ENCODE measurements at places on chromosomes 4 and X. TPM values are rescaled to one million over a fixed set of nuclear protein-coding genes. Genes with fewer than 3 reads are reported as not detected.

DNA sequence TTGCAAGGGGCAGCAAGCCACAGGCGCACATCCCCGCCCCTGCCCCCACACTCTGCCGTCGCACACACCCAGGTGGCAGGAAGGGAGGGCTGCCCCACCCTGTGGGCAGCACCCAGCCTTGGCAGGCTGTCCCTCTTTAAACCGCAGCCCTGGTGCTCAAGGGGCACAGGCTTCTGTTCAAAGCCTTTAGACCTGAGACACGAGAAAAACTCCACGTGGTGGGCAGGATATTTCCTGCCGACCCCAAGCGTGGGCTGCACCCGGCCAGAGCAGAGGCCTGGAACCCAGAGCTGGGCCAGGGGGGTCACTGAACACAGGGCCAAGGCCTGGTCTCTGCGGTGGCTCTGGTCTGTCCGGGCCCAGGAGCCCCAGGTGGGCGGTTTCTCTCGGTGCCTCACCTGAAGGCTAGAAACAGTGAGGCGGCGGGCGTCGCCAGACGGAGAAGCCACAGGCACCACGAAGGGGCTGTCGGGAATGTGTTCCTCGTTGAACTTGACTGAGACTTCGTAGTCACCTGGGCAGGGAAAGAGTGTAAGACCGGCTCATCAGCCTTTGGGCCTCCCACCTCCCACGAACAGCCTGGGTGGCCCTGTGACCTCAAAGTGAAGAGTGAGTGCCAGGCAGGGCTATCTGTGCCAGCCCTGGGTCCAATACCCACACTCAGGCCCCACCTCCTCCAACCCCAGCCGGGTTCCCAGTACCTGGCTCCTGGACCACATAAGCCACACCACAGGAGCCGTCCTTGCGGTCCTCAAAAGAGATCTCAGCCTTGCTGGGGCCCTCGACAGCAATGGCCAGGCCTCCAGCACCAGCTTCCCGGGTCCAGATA is 23.0 kb downstream of the FLNA start:
- DNase-seq = no peak

DNA sequence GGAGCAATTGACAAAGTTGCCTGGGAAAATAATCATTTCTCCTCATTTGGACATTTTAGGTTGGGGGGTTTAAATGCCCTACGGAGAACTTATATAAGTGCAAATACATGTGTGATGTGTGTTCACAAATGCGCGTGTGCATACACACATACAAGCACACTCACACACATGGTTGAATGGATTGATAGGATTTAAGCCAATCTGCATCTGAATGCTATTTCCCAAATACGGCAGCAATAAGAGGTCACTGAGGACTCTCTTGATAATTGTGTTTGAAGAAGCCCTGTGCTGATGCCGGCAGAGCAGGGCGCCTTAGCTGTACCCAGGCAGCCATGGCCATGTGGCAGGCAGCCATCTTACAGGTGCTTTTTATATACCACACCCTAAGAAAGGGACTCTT is 165.3 kb upstream of the LEF1 start:
- DNase-seq = no peak

DNA sequence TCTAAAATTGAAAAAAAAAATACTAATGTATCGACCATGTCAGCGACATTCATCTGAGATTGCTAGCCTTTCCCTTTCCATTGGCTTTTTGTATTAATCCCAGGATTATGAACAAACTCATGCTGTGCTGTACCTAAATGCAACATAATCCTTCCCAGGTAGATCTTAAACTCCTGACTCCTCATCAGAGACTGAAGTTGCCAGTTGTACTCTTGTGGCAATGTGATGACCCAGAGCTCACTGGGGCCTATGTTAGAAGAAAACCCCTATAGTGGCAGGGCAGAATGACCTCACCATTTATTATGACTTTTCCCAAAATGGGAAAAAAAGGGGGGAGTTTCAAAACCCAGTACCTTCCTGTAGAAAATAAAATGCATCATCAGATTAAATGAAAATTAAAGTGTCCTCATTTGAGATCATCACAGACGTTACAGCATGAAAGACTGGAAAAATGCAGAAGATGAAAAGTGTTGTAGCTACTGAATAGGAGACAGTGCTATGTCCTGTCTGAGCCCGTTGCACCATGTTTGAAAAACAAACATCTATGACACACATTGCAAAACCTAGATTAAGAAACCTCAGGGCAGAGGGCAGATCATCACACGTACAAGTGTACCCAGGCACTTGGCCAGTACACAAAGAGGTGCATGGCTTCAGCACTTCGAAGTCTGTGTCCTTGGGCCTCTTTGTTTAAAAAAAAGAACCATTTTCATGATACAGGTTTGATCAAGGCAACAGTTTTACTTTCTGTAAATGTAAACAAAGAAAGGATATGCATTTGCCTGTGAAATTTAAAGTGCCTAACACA is 6.8 kb upstream of the ACSL4 start:
- peak; percentile 38 for DNase-seq

- DNase-seq = no peak
These were observed 283.6 kb downstream of the FRMPD4 start for GRCh38 chrX:12421918-12422317.

DNA sequence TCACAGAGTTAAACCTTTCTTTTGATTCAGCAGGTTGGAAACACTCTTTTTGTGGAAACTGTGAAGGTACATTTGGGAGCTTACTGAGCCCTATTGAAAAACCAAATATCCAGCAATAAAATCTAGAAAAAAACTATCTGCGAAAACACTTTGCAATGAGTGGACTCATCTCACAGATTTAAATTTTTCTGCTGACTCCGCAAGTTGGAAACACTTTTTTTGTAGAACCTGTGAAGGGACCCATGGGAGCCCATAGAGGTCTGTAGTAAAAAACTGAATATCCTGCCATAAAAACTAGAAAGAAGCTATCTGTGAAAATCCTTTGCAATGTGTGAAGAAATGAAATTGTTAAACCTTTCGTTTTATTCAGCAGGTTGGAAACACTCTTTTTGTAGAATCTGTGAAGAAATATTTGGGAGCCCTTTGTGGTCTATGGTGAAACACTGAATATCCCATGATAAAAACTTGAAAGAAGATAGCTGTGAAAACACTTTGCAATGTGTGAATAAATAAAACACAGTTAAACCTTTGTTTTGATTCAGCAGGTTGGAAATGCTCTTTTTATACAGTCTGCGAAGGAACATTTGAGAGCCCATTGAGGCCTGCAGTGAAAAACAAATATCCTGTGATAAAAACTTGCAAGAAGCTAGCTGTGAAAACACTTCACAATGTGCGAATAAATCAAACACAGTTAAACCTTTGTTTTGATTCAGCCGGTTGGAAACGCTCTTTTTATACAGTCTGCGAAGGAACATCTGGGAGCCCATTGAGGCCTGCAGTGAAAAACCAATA is 22.3 kb upstream of the DCUN1D4 start:
- no peak for DNase-seq

GRCh38 chrX:137413190-137413589 is 152.7 kb upstream of the ZIC3 start:
- DNase-seq = no peak

GRCh38 chr4:52984462-52984881 is 122.4 kb downstream of the RASL11B start:
- no peak for DNase-seq

DNA sequence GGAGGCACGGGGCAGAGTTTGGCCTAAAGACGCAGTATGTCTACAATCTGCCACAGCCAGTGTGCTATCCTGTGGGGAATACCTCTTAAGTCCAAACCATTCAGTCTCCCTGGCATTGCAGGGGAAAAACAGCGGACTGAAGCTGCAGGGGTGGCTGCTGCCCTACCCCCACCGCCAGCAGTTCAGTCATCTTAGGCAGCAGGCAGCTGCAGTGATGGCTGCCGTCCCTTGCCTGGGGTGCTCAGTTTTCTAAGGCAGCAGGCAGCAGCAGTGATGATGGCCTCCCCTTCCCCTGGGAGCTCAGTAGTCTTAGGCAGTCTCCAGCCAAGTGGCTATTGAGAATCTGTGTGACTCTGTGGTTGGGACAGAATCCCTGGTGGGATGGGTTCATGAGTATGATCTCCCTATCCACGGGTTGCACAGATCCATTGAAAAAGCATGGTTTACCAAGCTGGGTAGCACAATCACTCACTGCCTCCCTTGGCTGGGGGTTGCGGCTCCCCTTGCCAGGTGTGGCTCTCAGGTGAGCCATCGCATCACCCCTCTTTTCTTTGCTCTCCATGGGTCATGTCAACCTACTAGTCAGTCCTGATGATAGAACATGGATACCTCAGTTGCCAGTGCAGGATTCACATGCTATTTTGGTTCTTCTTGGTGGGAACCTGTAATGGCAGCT is 48.9 kb upstream of the GRID2 start:
- DNase-seq = no peak

DNA sequence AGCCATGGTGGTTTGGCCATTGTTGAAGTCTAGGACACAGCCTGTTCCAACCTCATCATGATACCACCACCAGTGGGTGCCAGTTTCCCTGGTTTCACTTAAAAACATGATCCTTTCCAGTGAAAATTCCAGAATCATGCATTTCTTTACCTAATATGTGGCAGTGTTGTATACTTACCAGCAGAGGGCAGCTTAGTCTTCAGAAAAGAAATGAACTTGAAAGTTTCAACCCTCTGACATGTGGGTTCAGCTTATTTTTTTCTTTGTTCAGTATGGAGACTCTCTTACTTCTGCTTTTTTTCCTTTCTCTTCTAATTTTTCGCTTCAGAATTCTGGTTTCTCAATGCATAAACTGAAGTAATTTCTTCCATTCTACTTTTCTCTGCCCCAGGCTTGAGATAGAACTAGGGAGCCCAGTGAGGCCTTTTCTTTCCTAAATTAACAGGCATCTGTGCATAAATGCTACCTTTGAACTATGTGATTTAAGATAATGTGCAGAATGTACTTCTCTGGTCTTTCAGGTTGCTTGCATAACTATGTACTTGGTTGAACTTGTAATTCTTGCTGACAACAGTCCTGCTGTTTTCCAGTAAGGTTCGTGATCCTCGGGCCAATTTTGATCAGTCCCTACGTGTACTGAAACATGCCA is 10.7 kb downstream of the LIAS start:
- DNase-seq = peak; percentile 49

DNA sequence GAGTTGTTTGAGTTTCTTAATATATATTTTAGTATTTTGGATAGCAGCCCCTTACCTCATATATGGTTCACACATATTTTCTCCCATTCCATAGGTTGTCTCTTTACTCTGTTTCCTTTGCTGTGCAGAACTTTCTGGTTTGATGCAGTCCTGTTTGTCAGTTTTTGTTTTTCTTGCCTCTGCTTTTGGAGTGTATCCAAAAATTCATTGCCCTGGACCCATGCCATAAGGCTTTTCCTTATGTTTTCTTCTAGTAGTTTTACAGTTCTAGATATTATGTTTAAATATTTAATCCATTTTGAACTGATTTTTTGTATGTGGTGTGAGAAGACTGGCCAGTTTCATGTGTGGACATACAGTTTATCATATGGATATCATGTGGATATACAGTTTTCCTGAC is 58.5 kb upstream of the NUDT6 start:
- no peak for DNase-seq

- DNase-seq = no peak
These were observed 8.3 kb upstream of the SLC10A6 start for GRCh38 chr4:86857341-86858052.

DNA sequence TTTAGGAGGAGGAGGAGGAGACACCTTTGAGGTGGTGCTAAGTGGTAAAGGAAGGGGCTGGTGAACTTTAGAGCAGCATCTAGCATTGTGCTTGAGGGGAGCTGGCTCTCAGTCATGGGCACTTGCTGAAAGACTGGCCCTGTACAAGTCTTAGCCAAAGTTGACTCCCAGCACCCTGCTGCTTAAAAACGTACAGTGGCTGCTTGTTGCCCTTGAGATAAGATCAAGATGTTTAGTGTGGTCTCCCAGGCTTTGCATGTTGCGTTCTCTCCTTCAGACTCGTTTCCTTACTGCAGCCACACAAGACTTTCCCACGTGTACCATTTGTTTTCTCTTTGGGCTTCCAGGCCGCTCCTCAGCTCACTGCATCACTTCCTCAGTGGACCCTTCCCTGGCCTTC is 1.8 kb downstream of the MED28 start:
- no peak for DNase-seq

- no peak for DNase-seq
These were observed 29.5 kb downstream of the DMP1 start for GRCh38 chr4:87679449-87680169.

GRCh38 chr4:165476214-165477098 is 97.6 kb downstream of the CPE start:
- no peak for DNase-seq

DNA sequence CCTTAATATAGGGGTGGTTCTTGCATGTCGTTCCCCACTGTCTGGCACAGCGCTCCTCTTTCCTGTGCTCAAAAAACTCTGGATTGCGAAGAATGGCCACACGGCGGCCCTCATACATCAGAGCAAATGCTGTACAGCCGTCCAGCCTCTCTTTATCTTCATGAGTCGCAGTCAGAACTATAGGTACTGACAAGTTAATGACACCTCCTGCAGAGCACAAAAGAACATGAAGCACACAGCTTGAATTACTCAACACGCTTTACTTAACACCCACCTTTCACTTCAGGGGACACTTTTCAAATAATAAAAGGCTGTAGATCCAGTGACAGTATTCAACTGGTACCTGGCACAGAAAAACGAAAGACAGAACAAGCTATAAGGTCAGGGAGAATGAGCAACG is 65.3 kb downstream of the PAPSS1 start:
- no peak for DNase-seq

GRCh38 chr4:153649572-153649991 is 34.5 kb upstream of the TLR2 start:
- DNase-seq = no peak

DNA sequence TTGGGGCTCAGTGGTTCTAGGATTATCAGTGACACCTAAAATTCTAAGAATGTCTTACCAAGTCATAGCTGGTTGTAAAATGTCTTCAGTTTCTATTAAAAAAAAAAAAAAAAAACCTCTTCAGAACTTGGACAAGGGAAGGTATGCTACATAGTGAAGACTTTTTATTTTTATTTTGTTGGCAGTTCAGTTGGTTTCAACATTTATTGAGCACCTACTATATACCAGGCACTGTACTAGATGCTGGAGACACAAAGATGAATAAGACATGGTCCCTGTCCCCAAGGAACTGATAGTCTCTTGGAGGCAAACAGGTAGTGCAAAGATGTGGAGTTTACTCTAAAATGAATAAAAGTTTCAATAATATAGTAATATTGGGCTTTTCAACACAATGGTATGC is 8.9 kb upstream of the BBS7 start:
- no peak for DNase-seq

- no peak for DNase-seq
These were observed 4.6 kb downstream of the BGN start for GRCh38 chrX:153499341-153499740.

DMD gene
- total RNA-seq = 1.3 TPM

HSPA4L gene
- 12.6 TPM for total RNA-seq

ZNF732 gene
- total RNA-seq = 2.4 TPM

RAB40AL gene
- not detected for total RNA-seq

NPY5R gene
- 0.12 TPM for total RNA-seq

SLC34A2 gene
- 1.6 TPM for total RNA-seq

BTK gene
- total RNA-seq = 0.14 TPM
